ENCODE measurements at places on chromosomes 2 and 18. TPM values are rescaled to one million over a fixed set of nuclear protein-coding genes. Genes with fewer than 3 reads are reported as not detected.

NTSR2 gene
- total RNA-seq = not detected

RAMP1 gene
- total RNA-seq = not detected

SERPINB5 gene
- total RNA-seq = 0.07 TPM

CTAGE1 gene
- not detected for total RNA-seq

GAL3ST2 gene
- total RNA-seq = 0.36 TPM

CD302 gene
- total RNA-seq = 2.5 TPM

SCG2 gene
- total RNA-seq = 1.4 TPM

LIMS4 gene
- 0.56 TPM for total RNA-seq

PNO1 gene
- total RNA-seq = 59.3 TPM

IL1RN gene
- total RNA-seq = 0.14 TPM

NDUFS1 gene
- total RNA-seq = 63.3 TPM

REG3G gene
- total RNA-seq = not detected

UGT1A6 gene
- total RNA-seq = 2.3 TPM

ZC3H8 gene
- 17.3 TPM for total RNA-seq

CTLA4 gene
- not detected for total RNA-seq

FAM124B gene
- total RNA-seq = 0.06 TPM

FOXI3 gene
- not detected for total RNA-seq

DYTN gene
- not detected for total RNA-seq
